T-helper 9 cell (primary cell): ENCODE measurements at places on chromosomes 5 and 9.

DNA sequence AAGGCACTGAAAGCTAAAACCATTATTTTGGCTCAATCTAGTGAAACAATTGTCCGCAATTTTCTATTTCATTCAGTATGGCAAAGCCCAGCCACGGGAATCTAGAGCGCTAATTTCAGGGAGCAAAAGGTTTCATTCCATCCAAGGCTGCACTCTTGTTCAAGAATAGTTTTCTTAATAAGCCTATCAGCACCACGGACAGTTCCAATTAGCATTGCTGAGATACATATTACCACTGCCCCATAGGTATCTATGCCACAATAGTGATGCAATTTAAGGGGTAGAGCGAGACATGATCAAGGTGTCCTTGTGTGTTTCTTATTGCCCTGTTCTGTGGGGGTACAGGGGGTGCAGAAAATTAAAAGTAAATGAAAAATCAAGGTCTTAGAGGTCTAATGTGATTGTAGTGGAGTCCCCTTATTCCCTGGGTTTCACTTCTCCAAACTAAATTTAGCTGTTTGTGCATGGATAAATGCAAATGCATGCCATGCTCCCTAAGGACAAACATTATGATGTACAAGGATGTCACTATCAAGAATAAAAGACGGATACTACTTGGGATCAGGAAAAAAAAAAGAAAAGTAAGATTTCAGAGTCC lies 45.5 kb downstream of the SPOCK1 start:
- no peak for DNase-seq

DNA sequence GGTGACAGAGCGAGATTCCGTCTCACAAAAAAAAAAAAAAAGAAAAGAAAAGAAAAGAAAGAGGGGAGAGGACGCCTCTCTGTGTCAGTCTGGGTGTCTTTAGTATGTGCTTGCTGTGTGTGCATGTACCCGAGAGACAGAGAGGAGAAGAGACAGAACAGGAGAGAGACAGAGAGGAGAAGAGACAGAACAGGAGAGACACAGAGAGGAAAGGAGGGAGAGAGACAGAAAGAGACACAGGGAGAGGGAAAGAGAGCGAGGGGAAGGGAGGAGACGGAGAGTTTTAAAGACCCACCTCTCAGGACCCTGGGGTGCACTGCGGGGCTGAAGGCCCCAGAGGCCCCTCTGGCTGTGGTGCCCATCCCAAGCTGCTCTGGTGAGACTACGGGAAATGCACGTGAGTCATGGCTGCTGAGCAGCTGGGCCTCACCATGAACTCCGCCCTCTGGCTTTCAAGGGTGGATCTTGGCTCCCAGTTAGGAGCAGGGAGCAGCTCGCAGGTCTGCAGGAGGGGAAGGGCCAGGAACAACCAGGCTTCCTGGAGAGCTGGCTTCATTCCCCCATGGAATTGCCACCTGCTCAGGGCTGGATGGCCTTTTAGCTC lies 7.9 kb downstream of the SLC6A3 start:
- no peak for DNase-seq

DNA sequence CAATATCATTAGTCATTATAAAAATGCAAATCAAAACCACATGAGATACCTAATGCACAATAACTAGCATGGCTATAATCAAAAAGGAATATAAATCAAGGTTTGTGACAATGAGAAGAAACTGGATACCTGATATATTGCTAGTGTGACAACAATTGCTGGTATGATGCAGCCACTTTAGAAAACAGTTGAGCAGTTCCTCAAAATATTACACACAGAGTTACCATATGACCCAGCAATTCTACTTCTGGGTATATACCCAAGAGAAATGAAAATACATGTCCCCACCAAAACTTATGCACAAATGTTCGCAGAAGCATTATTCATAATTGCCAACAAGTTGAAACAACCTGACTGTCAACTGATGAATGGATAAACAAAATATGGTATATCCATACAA lies 339.7 kb upstream of the POU5F2 start:
- DNase-seq: no peak

DNA sequence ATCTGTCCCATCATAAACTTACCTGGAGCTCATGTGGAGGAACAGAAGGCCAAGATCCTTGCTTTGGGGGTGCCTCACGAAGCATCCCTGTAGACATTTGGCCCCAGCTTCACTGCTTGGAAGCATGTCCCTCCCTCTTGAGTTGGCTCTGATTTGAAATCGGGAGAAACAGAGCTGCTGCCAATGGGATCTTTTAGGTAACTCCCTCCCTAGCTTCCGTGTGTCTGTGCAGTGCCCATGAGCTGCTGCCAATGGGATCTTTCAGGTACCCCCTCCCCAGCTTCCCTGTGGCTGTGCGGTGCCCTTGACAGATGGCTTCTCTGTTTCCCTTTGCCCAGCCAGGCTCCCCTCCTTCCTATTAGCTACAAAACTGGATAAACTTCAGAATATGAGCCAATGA lies 178.0 kb downstream of the NR3C1 start:
- no peak for DNase-seq

DNA sequence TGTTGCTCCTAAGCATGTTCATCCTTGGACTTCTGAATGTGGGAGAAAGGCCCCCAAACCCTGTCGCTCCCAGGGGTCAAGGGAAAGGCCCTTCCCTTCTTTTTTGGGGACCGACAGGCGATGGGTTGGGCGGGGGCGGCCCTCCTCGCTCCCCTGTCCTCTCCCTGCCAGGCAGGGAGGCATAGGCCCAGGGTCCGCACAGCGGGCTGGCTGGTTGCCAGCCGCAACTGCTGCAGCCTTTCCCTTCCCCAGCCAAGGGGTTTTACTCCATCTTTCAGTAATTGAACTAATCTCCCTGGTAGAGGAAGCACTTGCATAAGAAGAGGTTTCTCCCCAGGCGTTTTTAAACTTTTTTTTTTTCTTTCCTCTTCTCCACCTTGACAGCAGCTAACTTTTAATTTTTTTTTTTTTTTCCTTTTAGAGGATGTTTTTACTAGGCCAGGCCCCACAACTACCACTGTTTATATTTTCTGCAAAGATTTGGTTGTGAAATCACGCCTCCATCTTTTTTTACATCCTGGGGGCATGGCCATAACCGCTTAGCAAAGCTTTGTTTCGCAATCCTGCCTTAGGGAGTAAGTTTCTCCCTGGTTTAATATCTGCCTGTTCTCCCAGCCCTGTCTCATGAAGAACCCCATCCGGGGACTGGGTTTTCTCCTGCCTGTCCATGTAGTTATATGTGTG lies 216.9 kb upstream of the ZNF608 start:
- DNase-seq: no peak
